Activated CD4-positive, alpha-beta T cell treated with anti-CD3 and anti-CD28 coated beads, Interleukin-10, Interleukin-2, amounts not matched to agents 100 ng/mL and 50 ng/mL, durations not matched to agents 16 hours and 8 hours (primary cell): ENCODE measurements at places on chromosomes 16 and 17.

GRCh38 chr16:89018282-89019158 is 41.5 kb upstream of the CBFA2T3 start:
- DNase-seq = no peak

- DNase-seq = no peak
These were observed 86.5 kb downstream of the ABCA8 start for GRCh38 chr17:68868708-68869107.

- no peak for DNase-seq
These were observed 196.0 kb upstream of the CPHXL start for GRCh38 chr16:75922250-75922649.

DNA sequence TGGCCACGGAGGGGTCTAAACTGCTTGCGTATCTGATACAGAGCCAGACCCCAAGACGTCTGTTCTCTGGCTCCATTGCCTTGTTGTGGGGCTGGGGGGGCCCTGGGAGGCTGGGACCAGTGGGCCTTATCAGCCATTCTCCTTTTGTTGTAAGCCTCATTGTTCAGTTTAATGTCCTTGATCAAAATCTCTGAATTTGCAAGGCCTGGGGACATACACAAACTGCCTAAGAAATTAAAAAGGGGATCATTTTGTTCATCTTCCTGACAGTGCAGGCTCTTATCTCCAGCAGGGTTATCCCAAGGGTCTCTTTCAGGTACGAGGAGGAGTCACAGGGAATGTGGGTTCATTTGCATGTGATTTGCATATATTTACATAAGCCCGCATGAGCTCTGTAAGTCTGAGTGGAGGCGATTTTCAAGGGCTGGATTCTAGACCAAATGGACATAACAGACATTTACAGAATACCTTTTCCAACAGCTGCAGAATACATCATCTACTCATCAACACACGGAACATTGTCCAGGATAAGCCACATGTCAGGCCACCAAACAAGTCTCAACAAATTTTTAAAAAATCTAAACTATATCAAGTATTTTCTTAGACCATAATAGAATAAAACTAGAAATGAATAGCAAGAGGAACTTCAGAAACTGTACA is 269.8 kb downstream of the RBFOX1 start:
- DNase-seq = no peak
